PC-3 (cell line): ENCODE measurements at places on chromosomes 5 and 9. TPM values are rescaled to one million over a fixed set of nuclear protein-coding genes. Genes with fewer than 3 reads are reported as not detected.

Gene FOXI1
- total RNA-seq: not detected in 2 replicates

Gene GHR
- total RNA-seq: 2.2 and 5.2 TPM in 2 replicates

Gene SURF1
- total RNA-seq: 15.7 and 28.1 TPM in 2 replicates

Gene FBP1
- 40.4 and 48.1 TPM in 2 replicates for total RNA-seq

Gene NMUR2
- total RNA-seq: not detected in 2 replicates

Gene OBP2B
- not detected in 2 replicates for total RNA-seq

Gene SLC35D2
- 9.6 and 21.5 TPM in 2 replicates for total RNA-seq

Gene ABO
- total RNA-seq: not detected in 2 replicates

Gene SPAG8
- total RNA-seq: not detected in 2 replicates

Gene FGD3
- total RNA-seq: 5.4 and 6.3 TPM in 2 replicates

Gene C5orf34
- 9.8 and 16.3 TPM in 2 replicates for total RNA-seq

Gene ADAMTSL1
- 0.26 TPM in 1 of 2 replicates, not detected in the other for total RNA-seq

Gene MACROH2A1
- total RNA-seq: 388 and 455 TPM in 2 replicates

Gene KIF12
- 4.4 and 6.3 TPM in 2 replicates for total RNA-seq

Gene PAX5
- total RNA-seq: 0.52 TPM in 1 of 2 replicates, not detected in the other

Gene PCDHGB6
- 1.1 and 1.8 TPM in 2 replicates for total RNA-seq
